AG08395 (cell line): ENCODE measurements at places on chromosomes 1 and 21.

- DNase-seq: no peak
Measured at GRCh38 chr1:79325126-79325525, 318.6 kb upstream of the ADGRL4 start.

GRCh38 chr1:3689138-3689750 lies 36.9 kb downstream of the TP73 start:
- no peak for DNase-seq

DNA sequence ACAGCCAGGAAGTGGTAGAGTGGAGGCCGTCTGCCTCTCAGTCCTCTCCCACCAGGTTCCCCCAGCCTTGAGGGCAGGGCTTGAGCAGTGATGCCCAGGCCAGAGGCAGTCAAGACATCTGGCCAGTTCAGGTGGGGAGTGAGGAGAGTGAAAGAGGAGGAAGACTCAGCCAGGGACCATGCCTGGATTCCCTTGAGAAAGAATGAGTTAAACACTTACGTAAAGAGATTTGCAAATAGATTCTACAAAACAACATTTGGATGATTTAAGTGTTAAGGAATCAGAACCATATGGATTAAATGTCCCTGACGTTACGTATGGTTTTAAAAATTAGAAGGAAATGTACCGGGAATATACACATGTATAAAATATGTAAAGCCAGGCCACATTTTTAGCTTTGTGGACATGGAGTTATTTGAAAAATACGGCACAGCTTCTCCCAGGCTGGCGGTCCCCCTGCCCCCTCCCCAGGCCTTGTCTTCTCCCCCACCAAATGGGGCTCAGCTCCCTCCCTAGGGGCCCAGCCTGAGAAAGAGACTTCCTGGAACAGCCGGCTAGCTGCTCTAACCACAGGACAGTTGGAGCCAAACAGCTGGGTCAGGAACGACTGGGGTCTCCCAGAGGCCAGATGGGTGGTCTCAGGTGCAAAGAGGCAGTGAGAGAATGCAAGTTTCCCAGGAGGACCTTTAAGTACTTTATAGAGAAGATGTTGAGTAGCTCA lies 188.3 kb upstream of the EDN2 start:
- DNase-seq: no peak

GRCh38 chr1:241531195-241532161 lies 700 bp upstream of the KMO start:
- peak; percentile 56 for DNase-seq

- no peak for DNase-seq
Measured at GRCh38 chr1:3038113-3038551, 16.9 kb downstream of the ACTRT2 start.
